Frontal cortex (tissue), 4 donors: ENCODE measurements at places on chromosomes 2 and 18. TPM values are rescaled to one million over a fixed set of nuclear protein-coding genes. Genes with fewer than 3 reads are reported as not detected.

Gene ANKRD36C
- 277 TPM for total RNA-seq

Gene DNAJC10
- 44.0 TPM for total RNA-seq

Gene KLHL14
- total RNA-seq: 53.0 TPM

Gene WIPF1
- 1.2 TPM for total RNA-seq

Gene DSG1
- under 0.01 TPM for total RNA-seq

Gene RESP18
- 0.82 TPM for total RNA-seq

Gene FIGN
- 1.2 TPM for total RNA-seq

Gene BCL11A
- 68.1 TPM for total RNA-seq

Gene MC4R
- 3.3 TPM for total RNA-seq

Gene CGREF1
- total RNA-seq: 18.3 TPM

Gene LYPD1
- total RNA-seq: 24.5 TPM

Gene TRAPPC8
- 106 TPM for total RNA-seq

Gene GCG
- total RNA-seq: 0.41 TPM

Gene SFTPB
- total RNA-seq: not detected

Gene CAMKMT
- total RNA-seq: 6.5 TPM

Gene DYNAP
- total RNA-seq: not detected

Gene SLC39A6
- total RNA-seq: 231 TPM

Gene CFAP65
- total RNA-seq: 0.82 TPM

Gene CRYGD
- 2.4 TPM for total RNA-seq

Gene ABHD1
- total RNA-seq: 0.41 TPM

Gene LRP2
- total RNA-seq: 0.82 TPM

Gene RPRM
- total RNA-seq: 154 TPM

Gene ASIC4
- 2.9 TPM for total RNA-seq

Gene CABYR
- 24.1 TPM for total RNA-seq

Gene DBI
- 31.8 TPM for total RNA-seq

Gene ETAA1
- 15.9 TPM for total RNA-seq

Gene CENPA
- total RNA-seq: 1.2 TPM

Gene MTX2
- 55.4 TPM for total RNA-seq

Gene ANKZF1
- 34.2 TPM for total RNA-seq

Gene STPG4
- total RNA-seq: 0.41 TPM

Gene EDAR
- total RNA-seq: under 0.01 TPM

Gene ADRA2B
- total RNA-seq: under 0.01 TPM

Gene EFHD1
- total RNA-seq: 0.82 TPM

Gene MPP4
- total RNA-seq: under 0.01 TPM

Gene LYG2
- not detected for total RNA-seq

Gene PLEK
- 1.6 TPM for total RNA-seq

Gene BOK
- 20.8 TPM for total RNA-seq

Gene COL3A1
- total RNA-seq: 88.0 TPM

Gene TFCP2L1
- under 0.01 TPM for total RNA-seq

Gene CAPN14
- 0.82 TPM for total RNA-seq

Gene L3MBTL4
- 34.2 TPM for total RNA-seq

Gene APCDD1
- 10.6 TPM for total RNA-seq

Gene EVX2
- total RNA-seq: not detected

Gene SLC23A3
- under 0.01 TPM for total RNA-seq

Gene MAP3K19
- 0.41 TPM for total RNA-seq

Gene HOXD13
- not detected for total RNA-seq

Gene PRKAG3
- not detected for total RNA-seq

Gene GPAT2
- 2.0 TPM for total RNA-seq
